ENCODE measurements at places on chromosomes 2 and 18.

DNA sequence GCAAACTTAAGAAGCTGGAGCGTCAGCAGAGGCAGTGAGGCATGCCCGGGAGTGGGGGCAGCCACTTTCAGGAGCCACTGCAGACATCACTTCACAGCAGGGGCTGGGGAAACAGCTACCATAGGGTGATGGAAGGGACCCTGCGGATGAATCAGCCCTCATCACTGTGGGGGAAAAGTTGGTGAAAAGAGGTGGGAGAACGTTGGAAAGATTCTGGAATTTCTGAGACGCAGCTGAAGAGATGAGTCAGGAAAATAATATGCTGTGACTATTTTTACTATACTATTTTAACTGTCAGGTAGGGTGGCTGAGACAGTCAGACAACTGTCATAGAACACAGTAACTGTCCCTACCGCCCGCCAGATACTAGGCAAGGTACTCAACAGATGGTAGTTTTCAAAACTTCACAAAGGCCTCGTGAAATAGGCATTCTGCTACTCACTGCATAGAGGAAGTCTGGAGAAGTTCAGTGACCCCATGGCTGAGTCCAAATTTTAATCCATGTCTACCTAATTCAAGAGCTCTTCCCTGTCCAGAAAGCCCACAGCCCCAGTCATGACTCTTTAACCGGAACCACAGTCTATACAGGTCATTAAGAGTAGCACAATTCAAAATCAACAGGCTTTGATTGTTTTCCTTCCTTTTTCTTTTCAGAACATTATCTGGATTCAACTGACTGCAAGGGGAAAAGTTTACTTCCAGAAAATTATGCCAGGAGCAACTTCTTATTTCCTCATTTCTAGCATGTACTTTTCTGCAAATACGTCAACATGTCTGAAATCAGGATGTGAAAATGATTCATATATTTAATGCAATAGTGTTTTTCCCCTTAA is 39.3 kb upstream of the EPB41L3 start:
- DNase-seq = no peak

- DNase-seq = no peak
Observed at GRCh38 chr18:26479681-26480079, 68.7 kb downstream of the KCTD1 start.

GRCh38 chr18:23810396-23810795 is 121.1 kb downstream of the LAMA3 start:
- no peak for DNase-seq

DNA sequence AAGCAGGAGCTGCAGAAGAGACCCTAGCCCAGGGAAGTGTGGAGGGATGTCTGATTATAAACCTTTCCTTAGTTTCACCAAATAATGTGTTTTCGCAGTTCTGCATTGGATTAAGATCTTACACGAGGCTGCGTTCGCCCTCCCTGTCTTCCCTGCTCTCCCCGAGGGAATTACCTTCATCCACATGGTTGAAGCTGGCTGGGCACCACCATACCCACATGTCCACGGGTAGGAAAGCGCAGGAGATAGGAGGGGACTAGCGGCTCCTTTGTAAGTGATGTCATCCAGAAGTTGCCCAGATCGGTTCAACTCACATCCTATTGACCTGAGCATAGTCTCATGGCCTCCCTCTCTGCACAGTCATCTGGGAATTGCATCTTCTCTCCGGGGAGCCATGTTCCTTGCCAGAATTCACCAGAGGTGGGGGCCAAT is 1.1 kb downstream of the TTL start:
- DNase-seq = no peak
